ENCODE measurements at places on chromosomes 16 and 17.

GRCh38 chr16:75787440-75787839, 61.1 kb upstream of the CPHXL start:
- DNase-seq, result no peak

DNA sequence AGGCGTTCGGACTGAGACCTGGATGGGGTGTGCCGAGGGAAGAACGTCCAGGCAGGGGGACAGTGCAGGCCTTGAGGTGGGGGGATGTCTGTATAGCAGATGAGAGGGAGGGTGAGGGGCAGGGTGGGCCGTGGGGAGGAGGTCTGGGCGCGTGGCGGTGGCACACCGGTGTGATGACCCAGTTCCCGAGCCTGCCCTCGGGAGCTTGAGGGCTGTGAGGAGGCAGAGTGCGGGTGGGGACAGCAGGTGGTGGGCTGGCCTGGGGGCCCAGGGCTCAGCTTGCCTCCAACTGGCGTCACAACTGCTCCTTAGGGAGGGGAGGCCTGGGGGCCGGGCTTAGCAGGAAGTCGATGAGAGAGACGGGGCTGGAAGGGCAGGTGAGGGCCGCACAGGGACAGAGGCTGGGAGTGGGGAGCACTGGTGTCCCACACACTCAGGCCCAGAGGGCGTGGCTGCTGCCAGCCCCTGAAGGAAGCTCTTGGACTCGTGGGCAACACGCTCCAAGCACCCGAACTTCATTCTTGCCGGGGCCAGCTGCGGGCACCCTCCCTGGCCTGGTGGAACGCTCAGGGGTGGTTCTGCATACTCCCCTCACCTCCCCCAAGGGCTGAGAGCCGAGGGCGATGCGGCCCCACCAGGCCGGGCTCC, 6.5 kb downstream of the CACNA1H start:
- DNase-seq, result no peak

DNA sequence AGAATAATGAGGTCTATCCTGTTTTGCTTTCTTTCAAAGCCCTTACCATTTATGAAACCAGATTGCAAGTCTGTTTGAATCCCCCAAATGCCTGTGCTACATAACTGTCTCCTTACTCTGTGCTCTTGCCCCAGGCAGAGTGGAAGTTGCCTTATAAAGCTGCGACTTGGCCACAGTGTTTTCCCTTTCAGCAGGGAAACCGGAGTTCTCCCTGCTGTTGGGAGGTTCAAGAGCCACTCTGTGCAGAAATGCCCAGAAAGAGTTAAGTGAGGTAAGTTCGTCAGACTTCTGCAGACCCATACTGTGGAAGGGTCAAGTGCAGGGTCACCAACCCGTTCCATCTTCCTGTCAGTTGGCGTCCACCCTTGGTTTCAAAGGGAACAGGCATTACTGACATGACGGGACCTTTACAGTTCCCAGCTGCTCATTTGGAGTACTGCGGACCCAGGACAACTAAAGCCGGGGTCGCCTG, 508.9 kb downstream of the WWOX start:
- DNase-seq, result no peak

DNA sequence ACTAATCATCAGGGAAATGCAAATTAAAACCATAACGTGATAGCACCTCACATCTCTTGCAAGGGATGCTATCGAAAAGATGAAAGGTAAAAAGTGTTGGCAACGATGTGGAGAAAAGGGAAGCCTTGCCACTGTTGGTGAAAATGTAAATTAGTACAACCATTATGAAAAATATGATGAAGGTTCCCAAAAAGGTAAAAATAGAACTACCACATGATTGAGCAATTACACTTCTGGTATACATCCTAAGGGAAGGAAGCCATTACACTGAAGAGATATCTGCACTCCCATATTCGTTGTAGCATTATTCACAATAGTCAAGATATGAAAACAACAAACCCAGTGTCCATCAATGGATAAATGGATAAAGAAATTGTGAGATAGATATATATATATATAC, 21.5 kb downstream of the ABCA10 start:
- DNase-seq, result no peak

GRCh38 chr16:51994597-51994996, 552.3 kb downstream of the TOX3 start:
- peak; percentile 54 for DNase-seq

DNA sequence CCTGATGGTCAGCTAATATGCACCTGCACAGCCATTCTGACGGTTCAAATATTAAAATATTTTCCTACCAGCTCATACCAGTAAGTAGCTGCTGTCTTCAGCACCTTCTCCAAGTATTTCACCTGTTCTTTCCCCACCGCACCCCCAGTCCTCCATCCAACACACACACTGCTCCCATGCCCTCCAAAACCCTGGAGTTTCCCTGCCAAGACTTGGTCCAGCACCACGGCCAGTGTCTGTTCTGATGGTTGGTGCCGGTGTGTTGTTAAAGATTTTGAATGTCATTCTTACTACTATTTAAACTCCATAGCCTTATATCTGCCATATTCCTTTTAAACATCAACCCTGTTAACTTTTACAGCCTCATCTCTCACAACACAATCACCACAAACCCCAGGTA, 142.4 kb downstream of the GSG1L start:
- DNase-seq, result no peak
